Upper lobe of right lung (tissue), 1 donor: ENCODE measurements at places on chromosomes 5 and 9.

DNA sequence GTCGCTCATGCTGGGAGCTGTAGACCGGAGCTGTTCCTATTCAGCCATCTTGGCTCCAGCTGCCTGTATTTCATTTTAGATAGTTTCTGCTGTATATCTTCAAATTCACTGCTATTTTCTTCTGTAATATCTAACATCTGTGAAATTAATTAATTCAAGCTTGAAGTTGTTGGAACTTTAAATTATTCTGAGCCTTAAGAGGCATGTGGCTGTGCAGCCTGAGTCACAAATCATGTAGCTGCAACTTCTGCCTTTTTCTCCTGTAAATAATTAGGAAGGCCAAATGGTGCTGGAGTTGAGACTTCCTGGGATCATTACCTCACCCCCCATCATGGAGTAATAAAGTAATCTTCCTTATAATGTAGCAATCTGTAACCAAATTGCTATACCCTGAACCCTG is 183.3 kb upstream of the PCSK5 start:
- no peak for DNase-seq

- DNase-seq = no peak
Observed at GRCh38 chr9:113454914-113455761, 8.4 kb upstream of the RGS3 start.

GRCh38 chr9:69759021-69759420 is 790 bp downstream of the PTAR1 start:
- DNase-seq = no peak

GRCh38 chr9:112331674-112331952 is 1.8 kb downstream of the PTBP3 start:
- DNase-seq = no peak

DNA sequence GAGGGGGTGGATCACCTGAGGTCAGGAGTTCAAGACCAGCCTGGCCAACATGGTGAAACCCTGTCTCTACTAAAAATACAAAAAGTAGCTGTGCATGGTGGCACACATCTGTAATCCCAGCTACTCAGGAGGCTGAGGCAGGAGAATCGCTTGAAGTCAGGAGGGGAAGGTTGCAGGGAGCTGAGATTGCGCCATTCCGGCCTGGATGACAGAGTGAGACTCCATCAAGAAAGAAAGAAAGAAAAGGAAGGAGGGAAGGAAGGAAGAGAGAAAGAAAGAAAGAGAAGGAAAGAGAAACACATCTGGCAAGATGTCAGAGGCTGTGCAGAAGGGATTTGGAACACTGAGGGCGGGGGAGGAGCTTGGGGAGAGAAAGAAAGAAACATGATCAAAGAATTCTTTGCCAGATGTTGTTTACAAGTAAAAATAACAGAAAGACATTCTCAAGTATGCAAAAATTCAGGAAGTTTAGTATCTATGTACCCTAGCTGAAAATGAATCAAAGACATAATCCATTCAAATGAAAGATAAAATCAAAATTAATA is 93.7 kb downstream of the AK8 start:
- no peak for DNase-seq

- DNase-seq = no peak
Observed at GRCh38 chr9:16425562-16426231, 444.8 kb downstream of the BNC2 start.

DNA sequence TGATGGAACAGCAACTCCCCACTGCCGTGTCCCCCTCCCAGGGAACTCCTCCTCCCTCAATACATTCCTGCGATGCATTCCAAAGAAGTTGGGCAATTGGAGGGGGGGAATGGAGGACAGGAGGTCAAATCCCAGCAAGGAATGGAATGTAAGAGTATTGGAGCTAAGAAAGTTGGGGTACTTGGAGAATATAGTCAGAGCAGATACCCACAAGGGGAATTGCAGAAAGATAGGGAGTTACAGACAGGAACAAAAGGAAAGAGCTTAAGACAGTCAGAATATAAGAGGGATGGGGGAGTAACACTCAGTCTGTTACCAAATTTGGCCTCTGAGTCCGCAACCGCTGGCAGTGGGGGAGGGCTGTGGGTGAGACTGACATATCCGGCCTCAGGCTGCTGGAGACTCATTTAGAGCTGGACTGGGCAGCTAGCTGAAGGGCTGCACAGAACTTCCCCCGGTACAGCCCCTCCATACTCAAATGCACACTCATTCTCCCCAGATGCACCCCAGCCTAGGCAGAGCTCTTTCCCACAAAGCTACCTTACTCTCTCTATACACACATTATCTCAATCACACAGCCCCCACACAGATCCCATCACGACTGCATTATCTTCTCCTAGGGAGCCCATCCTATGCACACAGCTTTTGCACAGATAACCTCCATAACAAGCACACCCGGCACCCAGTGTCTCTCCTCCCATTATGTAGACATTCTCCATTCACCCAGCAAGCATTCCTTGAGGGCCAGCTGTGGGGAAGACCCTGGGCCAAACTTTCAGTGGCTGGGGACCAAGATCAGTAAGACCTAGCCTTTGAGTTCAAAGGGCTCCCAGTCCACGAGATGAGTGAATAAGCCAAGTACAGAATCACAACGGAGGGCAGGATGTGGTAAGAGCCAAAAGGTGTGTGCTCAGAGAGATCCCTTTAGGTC is 3.7 kb downstream of the TLN1 start:
- peak; percentile 82 for DNase-seq

- DNase-seq = no peak
Observed at GRCh38 chr9:128213746-128214497, 10.7 kb downstream of the DNM1 start.

GRCh38 chr9:98374385-98375051 is 119.1 kb upstream of the TBC1D2 start:
- no peak for DNase-seq

DNA sequence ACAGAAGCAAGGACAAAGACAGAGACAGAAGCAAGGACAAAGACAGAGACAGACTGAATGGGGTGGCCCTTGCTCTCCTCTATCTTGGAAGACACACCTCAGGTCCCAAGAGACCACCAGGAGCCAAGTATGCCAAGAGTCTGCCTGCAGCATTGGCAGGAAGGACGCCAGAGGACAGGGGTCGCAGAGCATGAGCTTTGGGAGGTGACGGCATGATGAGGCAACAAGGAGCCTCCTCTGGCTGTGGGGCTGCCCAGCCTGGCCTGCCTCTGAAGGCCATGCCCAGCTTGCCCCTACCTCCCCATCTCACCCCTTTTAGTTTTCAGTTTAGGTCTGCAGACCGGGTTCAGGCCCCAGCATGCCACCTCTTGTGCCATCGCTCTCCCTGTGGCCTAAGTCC is 17.6 kb downstream of the PDGFRB start:
- no peak for DNase-seq

DNA sequence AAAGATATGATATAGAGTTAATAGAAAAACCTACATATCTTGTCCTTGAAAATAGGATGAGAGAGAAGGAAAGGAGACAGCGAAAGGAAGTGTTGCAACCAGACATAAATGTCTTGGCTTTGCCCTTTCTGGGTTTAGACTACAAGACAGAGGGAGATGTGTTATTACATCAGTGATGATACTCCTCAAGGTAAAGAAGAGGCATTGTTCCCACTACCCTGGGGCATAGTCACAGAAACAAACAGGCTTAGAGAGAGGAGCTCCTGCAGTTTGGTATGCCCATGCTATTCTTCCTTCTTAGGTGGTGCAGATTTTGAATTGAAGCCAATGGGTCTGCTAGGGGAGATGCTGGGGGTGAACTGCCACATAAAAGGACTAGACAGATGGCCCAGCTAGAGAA is 166.8 kb upstream of the RFX3 start:
- DNase-seq = no peak

- DNase-seq = no peak
Observed at GRCh38 chr5:152237531-152237930, 167.5 kb downstream of the NMUR2 start.

- no peak for DNase-seq
Observed at GRCh38 chr5:68699966-68700365, 393.8 kb upstream of the SLC30A5 start.

GRCh38 chr9:122193651-122194050 is 33.9 kb downstream of the MORN5 start:
- no peak for DNase-seq

DNA sequence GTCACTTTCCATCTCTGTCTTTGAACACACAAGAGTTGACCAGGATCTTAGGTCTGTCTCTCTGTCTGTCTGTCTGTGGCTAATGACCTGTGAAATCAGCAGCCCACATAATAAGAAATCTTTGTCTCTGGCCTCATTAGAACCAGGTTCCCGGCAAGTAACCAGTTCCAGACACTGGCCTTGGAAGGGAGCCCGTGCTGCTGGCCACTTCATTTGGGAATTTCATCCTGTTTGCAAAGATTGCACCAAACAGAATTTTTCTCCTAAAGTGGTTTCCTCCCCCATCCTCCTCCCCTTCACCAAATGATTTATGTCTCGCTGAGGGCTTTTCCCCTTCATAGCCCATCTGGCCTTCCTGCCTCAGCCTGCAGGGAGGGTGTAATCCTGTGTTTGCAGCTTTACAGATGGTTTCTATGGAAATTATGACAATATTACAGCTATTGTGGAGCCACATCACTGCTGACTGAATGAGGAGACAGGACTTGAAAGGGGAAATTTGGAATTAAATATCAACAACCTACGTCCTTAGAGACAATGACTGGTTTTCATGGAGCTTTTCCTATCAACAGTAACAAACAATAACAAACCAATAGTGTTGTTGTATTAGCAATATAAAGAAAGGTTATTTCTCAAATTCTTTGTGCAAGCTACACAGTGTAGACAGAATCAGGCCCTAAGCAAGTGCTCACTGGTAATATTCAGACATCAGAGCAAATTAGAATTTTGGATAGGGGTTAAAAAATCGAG is 25.7 kb downstream of the DPYSL3 start:
- no peak for DNase-seq

DNA sequence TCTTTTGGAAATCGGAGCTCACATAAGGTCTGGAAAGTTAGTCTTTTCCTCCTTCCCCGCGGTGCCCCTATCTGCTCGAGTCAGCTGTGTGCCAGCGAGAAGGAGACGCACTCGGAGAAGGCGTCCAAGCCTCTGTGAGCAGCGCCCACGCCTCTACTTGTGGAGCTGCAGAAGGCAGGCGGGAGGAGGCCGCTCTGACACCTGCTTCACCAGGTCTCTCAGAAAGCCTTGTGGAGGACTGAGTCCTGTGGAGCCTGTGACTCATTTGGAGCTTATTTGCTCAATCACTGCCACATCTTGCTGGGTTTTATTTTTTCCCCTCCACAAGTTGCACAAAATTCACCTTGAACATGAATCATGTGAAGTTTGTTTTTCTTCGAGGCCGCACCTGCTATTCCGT is 117.5 kb downstream of the IRX2 start:
- DNase-seq = no peak

DNA sequence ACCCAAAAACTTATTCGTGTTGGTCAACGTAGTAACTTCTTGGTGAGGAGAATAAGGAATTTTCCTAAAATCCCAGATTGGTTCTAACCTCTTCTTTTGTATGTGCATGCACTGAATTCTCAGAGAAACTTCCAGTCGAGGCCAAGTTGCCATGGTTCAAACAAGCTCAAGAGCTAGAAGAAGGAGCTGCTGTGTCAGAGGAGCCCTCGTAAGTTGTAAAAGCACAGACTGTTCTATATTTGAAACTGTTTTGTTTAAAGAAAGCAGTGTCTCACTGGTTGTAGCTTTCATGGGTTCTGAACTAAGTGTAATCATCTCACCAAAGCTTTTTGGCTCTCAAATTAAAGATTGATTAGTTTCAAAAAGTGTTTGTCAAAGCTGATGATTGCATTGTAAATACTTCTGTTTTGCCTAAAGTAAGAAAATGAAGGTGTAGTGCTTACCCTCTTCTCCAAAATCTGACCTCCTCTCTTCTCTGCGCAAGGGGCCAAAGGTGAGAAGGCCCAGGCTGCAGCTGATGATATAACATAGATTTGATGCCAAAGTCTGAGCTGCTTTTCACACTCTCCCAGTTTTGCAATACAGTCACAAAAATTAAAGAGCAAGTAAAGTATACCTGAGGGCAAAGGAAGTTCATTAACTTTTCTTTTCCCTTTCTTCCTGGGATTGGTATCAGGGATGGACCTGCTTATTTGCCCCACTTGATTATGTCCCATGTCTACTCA is 210.8 kb downstream of the ADAMTSL1 start:
- DNase-seq = no peak

- no peak for DNase-seq
Observed at GRCh38 chr5:59798862-59799667, 94.5 kb downstream of the PDE4D start.

DNA sequence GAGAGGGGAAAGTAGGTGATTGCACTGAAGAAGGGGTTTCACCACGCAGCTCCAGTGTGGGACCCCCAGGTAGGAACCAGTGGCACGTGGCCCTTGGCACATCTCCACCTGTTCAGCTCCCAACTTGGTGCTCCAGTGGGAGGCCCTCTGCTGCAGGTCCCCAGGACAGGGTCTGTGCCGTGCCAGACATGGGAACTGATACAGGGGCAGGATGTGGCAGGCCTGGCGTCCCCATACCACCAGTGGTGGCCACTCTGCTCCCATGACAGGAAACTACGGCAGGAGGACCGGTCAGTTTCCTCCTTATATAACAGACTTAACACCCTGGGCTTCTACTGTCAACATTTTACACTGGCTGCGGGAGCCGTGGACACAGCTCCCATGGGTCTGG is 67.3 kb downstream of the PSMB7 start:
- DNase-seq = peak; percentile 52

DNA sequence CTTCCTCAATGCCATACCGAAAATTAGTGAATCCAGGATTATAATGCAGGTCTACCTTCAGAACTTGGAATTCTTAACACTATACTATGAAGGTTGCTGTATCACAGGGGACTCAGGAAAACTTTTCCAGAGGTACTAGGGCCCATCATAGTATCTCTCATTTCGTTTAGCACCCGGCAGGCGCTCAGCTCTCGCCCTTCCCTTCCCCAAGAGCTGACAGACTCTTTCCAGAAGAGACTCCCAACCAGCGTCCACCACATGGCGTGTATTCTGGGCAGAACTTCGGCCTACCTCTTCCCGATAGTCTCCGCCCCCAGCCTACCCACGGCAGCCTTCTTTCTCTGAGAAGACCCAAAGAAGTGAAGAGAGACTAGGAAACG is 271 bp downstream of the NOL8 start:
- no peak for DNase-seq

DNA sequence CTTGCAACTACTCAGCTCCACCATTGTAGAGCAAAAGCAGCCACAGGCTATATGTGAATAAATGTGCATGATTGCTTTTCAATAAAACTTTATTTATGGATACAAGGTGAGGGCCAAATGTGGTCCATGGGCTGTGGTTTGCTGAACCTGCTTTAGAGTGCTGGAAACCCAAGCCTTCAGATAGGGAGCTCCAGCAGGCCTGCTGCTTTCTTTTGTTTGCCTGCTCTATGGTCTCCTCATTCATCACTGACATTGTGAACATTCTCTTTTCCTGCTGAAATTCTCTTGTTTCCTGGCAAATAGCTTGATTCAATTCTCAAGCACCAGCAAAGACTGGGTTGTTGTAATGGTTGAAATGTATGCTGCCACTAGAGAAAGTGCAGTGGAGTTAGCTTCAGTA is 26.0 kb downstream of the EGFLAM start:
- no peak for DNase-seq

GRCh38 chr5:82820961-82821845 is 256.0 kb downstream of the TMEM167A start:
- DNase-seq = no peak

DNA sequence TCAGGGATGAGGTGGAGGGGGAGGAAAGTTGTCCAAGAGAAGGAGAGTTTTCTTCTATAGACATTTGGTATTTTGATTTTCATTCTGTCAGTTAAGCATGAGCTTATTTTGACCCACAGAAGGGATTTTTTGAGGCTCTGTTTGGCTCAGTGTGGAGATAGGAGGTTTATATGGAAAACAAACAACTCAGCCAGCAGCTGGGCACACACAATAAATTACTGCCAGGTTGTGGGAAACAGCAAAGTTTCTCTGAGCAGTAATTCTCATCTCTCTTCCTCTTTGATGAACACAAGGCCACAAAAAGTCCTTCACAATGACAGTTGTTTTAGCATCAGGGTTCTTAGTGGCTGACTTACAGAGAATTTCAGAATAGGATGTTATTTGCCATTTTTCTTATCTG is 486.1 kb downstream of the KDM4C start:
- DNase-seq = no peak
